ENCODE measurements at places on chromosomes 7 and 10.

- DNase-seq: no peak
Observed at GRCh38 chr10:77550378-77550777, 87.2 kb downstream of the KCNMA1 start.

- DNase-seq: no peak
Observed at GRCh38 chr7:152851326-152851725, 91.8 kb downstream of the ACTR3B start.

DNA sequence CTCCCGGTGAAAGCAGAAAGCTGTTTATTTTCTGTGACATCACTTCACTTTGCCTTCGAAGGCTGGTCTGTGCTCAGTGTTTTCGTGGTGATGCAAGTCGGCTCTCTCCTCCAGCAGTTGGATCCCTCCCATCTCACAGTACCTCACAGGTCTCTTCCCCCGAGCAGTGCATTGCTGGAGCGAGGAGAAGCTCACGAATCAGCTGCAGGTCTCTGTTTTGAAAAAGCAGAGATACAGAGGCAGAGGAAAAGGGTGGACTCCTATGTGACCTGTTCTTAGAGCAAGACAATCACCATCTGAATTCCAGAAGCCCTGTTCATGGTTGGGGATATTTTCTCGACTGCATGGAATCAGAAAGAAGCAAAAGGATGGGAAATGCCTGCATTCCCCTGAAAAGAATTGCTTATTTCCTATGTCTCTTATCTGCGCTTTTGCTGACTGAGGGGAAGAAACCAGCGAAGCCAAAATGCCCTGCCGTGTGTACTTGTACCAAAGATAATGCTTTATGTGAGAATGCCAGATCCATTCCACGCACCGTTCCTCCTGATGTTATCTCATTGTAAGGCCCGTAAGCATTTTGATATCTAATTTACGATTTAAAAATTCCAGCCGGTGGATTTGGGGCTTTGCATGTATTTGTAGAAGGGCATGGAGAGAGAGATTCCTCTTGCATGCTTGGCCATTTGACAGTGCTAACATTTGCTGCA is at the start of gene LGI1:
TSS of gene LGI1 (plus strand) at position 136 of the 707 bp plus-strand sequence. CDS start at position 345, 209 bp downstream.
- no peak for DNase-seq

DNA sequence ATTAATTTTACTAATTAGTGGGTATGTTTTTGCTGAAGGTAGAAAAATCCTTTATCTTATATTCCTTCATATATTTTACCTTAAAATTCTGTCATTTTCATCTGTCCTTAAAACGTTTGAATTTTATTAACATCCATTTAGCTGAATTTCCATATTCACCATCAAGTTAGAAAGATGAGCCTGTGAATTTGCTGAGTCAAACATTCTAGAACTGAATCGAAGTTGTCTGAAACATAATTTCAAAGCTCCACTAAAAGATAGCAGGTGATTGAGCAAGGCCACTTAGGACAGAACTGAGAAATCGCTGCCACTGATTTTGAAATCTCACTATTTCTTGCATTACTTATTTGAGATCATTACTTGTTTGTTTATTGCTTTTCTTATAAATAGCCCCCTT is 17.5 kb downstream of the HGF start:
- no peak for DNase-seq

- DNase-seq: peak; percentile 51
Observed at GRCh38 chr7:8436965-8437364, 3.6 kb downstream of the NXPH1 start.
